ENCODE measurements at places on chromosomes 12 and 14.

- H3K4me1 ChIP-seq: peaks cover 10% of the 10 kb centered on the region
- no peaks in the 10 kb centered on the region for H3K36me3 ChIP-seq
- no peak for DNase-seq
- no peak overlapping the region for H3K4me3 ChIP-seq
- H3K27ac ChIP-seq: no peak overlapping the region
- H3K27me3 ChIP-seq: peaks cover 25% of the 10 kb centered on the region
Measured at GRCh38 chr12:131457331-131458047, 253.4 kb upstream of the SFSWAP start.

DNA sequence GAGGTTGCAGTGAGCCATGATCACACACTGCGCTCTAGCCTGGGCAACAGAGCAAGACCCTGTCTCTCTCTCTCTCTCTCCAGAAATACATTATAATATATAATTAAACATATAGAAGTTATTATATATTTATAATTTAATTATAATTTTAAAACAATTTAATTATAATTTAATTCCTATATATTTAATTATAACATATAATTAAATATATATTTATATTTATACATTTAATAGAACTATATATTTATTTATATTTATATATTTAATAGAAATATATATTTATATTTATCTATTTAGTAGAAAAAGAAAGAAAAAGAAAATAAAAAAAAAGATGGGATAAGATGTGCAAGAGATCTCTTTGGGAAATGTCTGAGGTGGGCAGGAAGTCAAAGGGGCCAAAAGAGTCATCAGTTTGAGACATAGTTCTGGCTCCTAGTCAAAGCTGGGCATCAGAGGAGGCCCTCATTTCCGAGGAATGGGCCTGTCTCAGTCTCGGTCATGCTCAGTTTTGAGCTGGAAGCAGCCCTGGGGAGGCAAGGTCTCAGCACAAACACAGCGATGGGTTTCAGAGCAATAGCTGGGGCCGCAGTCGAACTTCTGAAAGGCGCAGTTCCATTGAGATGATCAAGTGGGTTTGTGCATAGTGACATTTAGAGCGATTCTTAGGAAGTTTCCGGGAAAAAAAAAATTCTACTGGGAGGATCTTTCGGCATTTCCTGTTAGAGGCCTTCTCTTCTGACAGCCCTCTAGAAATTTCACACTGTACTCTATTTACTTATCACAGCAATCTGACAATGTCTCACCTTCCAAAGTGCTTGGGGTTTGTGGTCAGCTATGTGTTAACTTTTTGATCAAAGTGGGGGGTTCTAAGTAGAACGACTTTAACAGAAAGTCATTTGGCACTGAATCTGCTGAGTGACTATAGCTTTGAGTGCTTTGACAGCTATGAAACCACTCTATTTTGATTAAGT, 58.7 kb upstream of the GZMB start:
- DNase-seq: no peak
- no peaks in the 10 kb centered on the region for H3K27me3 ChIP-seq
- no peaks in the 10 kb centered on the region for H3K36me3 ChIP-seq
- H3K27ac ChIP-seq: no peak overlapping the region

GRCh38 chr12:47819138-47819895, 386 bp downstream of the HDAC7 start:
- H3K27ac ChIP-seq: peak overlapping the region; percentile 98
- peak overlapping the region; percentile 86 for H3K4me3 ChIP-seq
- no peaks in the 10 kb centered on the region for H3K27me3 ChIP-seq
- peaks cover 32% of the 10 kb centered on the region for H3K4me1 ChIP-seq
- H3K36me3 ChIP-seq: no peaks in the 10 kb centered on the region

DNA sequence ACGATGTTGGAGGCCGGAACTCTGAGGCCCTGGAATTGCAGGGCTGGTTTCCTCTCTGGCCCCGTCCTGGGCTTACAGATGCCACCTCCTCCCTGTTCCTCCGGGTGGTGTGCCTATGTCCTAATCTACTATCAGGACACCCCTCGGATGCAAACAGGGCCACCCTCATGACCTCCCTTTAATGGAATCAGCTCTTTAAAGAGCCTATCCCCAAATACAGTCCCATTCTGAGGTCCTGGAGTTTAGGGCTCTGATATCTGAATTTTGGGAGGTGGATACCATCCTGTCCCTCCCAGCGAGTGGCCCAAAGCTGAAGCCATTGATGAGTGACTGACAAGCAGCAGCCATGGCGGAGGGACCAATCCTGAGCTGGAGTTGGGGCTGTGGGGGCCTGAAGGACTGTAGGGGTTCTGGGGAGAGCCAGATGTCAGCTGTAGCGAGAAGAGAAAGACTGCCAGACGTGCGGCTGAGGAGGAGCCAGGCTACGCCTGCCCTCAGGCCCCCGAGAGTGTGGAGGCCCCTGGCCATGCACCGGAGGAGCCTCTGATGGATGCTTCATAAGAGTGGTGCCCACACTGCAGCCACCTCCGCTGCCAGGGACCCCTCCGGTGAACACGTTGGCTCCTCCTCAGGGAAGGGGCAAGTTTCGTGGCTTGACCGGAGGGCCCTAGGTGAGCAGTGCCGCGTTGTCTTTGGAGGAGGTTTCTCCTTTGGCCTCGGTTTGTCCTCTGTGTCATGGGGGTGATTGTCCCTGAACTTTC, 100.2 kb downstream of the KIF26A start:
- no peak overlapping the region for H3K4me3 ChIP-seq
- no peaks in the 10 kb centered on the region for H3K27me3 ChIP-seq
- H3K36me3 ChIP-seq: no peaks in the 10 kb centered on the region

DNA sequence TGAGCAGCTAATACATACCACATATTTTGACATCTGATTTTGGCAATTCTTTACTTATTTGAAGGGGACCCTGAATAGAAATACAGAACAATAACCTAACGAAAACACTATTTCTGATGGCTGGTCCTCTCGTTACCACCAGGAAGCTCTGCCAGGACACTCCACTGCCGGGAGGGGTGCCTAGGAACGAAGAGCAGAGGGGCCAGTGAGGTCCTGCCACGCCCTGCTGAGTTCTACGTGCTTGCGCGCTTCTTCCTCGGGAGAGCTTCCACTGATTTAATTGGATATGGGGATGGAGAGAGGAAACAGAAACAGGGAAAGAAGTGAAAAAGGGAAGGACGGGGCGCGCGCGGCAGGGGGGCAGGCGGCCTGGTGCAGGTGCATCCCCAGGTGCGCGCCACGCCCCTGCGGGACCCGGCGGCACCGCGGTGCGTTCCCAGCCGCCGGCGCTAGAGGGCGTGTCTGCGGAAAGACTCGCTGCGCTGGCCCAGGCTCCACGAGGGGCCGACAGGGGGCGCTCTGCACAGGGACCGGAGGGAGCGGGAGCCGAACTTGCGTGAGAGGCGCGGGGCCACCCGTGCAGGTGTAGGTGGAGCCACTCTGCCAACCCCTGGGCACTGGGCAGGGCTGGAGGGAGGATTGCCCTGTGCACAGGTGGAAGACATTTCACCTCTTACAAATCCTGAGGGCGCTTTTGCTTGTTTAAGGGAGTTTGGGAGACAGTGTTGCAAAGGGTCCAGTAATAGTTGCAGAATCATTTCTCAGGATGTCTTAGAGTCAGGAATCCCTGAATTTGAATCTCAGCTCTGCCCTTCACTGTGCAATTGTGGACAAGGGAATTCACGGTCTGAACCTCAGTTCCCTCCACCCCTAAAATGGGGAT, 986.3 kb upstream of the TMEM132C start:
- no peak overlapping the region for H3K4me3 ChIP-seq
- H3K4me1 ChIP-seq: no peaks in the 10 kb centered on the region
- no peaks in the 10 kb centered on the region for H3K36me3 ChIP-seq

- H3K27ac ChIP-seq: no peak overlapping the region
- DNase-seq: no peak
- no peaks in the 10 kb centered on the region for H3K4me1 ChIP-seq
- no peak overlapping the region for H3K4me3 ChIP-seq
- H3K27me3 ChIP-seq: peaks cover 53% of the 10 kb centered on the region
- H3K36me3 ChIP-seq: no peaks in the 10 kb centered on the region
Measured at GRCh38 chr12:125189015-125189414, 123.8 kb downstream of the AACS start.

GRCh38 chr14:50812856-50813543, 18.0 kb downstream of the NIN start:
- H3K27me3 ChIP-seq: no peaks in the 10 kb centered on the region
- no peak for DNase-seq
- no peak overlapping the region for H3K4me3 ChIP-seq
- no peak overlapping the region for H3K27ac ChIP-seq
- peaks cover 7% of the 10 kb centered on the region for H3K4me1 ChIP-seq

DNA sequence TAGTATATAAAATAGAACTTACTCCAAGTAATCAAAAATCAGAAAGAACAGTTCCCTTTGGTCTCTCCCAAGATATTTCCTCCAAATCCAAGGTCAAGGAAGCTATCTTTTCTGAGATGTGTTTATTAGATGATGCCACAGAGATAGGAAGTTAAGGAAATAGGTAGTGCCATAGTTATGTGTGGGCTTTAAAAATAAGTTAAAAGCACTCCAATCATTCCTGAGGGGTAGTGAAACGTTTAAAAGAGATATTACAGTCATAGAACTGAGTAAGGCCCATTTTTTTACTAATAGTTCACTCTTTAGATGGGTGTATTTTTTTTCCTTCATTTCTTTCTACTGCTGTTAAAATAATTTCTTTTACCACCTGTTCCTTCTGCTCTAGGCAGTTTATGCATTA, 1630.9 kb upstream of the SEL1L start:
- no peak overlapping the region for H3K27ac ChIP-seq
- no peaks in the 10 kb centered on the region for H3K4me1 ChIP-seq
- DNase-seq: no peak

DNA sequence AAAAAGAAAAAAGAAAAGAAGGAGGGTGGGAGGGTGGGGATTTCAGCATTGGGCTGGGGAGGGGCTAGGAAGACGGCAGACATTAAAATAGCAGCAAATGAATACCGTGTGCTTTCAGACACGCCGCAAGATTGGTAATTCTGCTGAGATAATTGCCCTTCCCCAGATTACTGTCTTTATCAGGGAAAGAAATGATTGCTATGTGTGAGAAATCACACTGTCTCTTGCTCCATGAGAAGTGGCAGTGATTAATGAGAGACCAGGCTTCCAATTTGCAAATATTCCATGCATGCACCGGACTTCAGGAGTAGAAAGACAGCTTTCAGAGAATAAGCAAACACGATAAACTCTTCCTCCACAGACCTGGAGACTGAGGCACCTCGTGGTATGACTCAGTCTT, 7.6 kb upstream of the KCNA5 start:
- peaks cover 57% of the 10 kb centered on the region for H3K27me3 ChIP-seq
- no peak for DNase-seq
- H3K4me1 ChIP-seq: no peaks in the 10 kb centered on the region
- no peak overlapping the region for H3K4me3 ChIP-seq
- H3K27ac ChIP-seq: no peak overlapping the region

DNA sequence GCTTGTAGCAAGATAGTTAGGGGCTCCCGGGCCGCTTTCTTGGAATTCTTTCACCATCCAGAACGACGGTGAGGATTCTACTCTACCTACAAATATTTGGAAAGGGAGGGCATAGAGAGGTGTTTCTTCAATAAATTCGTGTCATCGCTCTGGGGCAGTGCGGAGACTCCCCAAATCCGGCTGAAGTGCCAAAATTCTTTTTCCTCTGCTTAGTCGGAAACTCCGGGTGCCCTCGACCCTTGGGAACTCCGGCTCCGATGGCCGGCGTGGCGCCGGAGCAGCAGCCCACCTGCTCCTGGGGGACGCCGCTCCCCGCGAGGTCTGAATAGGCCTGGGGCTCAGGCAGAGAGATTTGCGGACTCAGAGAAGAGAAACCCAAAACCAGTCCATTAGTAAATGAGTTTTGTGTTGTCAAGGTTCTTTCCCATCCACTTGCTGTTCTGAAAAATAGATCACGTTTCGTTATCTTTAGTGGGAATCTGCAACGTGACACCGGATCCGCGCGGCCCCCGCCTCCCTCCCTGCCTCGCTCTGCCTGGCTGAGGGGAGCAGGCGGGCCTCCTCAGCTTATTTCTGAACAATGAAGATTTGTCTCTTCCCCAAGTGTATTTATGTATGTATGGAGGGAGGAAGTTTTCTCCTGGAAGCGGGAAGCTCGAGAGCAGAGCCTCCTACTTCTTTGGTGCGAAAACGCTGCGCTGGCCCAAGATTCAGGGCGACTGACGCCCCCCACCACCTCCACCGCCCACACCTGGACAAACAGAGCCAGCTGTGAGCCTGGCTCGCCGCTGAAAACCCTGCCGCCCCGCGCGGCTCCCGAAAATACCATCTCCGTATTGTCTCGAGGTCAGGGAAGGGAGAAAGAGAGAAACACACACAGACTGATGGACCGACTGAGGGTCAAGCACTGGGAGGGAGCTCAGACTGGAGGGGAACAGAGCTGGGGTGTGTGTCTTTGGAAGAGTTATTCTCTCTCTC, 3.7 kb upstream of the SIX1 start:
- no peak overlapping the region for H3K4me3 ChIP-seq
- H3K27ac ChIP-seq: no peak overlapping the region
- H3K27me3 ChIP-seq: peaks cover 16% of the 10 kb centered on the region
- peaks cover 2% of the 10 kb centered on the region for H3K4me1 ChIP-seq
- no peak for DNase-seq

DNA sequence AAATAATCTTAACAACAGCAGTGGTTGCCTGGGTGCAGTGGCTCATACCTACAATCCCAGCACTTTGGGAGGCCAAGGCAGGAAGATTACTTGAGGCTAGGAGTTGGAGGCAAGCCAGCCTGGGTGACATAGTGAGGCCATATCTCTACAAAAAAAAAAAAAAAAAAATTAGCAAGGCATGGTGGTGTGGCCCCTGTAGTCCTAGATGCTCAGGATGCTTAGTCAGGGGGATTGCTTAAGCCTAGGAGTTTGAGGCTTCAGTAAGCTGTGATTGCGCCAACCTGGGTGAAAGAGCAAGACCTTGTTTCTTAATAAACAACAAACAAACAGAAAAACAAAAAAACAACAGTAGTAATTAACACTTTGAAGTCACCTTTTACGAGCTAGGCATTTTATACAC, 642 bp upstream of the ACSM4 start:
- no peak overlapping the region for H3K4me3 ChIP-seq
- H3K27ac ChIP-seq: no peak overlapping the region
- no peaks in the 10 kb centered on the region for H3K4me1 ChIP-seq
- H3K27me3 ChIP-seq: no peaks in the 10 kb centered on the region

- peaks cover 23% of the 10 kb centered on the region for H3K4me1 ChIP-seq
- peaks cover 4% of the 10 kb centered on the region for H3K36me3 ChIP-seq
- no peak for DNase-seq
- H3K4me3 ChIP-seq: peak overlapping the region; percentile 75
- peak overlapping the region; percentile 88 for H3K27ac ChIP-seq
Measured at GRCh38 chr12:76031081-76031413, 529 bp downstream of the PHLDA1 start.

DNA sequence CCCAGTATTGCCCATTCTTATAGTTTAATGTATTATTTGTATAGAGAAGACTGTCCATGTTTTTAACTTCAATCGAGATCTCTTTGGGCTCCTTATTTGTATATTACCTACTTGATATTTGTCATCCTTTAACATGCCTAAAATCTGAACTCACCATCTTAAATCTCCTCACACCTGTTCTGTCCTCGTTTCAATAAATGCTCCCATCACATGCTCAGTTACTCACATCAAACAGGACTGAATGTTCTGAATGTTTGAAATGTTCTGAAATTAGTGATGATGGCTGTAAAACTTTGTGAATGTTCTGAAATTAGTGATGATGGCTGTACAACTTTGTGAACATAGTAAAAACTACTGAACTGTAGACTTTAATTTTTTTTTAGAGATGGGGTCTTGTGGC, 34.5 kb downstream of the COCH start:
- H3K4me3 ChIP-seq: no peak overlapping the region
- no peaks in the 10 kb centered on the region for H3K4me1 ChIP-seq
- no peak for DNase-seq
- H3K27ac ChIP-seq: no peak overlapping the region
- H3K27me3 ChIP-seq: no peaks in the 10 kb centered on the region

GRCh38 chr14:87268997-87269396, 724.0 kb downstream of the GALC start:
- H3K27me3 ChIP-seq: no peaks in the 10 kb centered on the region
- DNase-seq: no peak
- no peak overlapping the region for H3K27ac ChIP-seq
- H3K4me1 ChIP-seq: no peaks in the 10 kb centered on the region
- no peak overlapping the region for H3K4me3 ChIP-seq
- no peaks in the 10 kb centered on the region for H3K36me3 ChIP-seq

Data from HCT116 (cell line).